ENCODE measurements at places on chromosomes 2 and 18.

DNA sequence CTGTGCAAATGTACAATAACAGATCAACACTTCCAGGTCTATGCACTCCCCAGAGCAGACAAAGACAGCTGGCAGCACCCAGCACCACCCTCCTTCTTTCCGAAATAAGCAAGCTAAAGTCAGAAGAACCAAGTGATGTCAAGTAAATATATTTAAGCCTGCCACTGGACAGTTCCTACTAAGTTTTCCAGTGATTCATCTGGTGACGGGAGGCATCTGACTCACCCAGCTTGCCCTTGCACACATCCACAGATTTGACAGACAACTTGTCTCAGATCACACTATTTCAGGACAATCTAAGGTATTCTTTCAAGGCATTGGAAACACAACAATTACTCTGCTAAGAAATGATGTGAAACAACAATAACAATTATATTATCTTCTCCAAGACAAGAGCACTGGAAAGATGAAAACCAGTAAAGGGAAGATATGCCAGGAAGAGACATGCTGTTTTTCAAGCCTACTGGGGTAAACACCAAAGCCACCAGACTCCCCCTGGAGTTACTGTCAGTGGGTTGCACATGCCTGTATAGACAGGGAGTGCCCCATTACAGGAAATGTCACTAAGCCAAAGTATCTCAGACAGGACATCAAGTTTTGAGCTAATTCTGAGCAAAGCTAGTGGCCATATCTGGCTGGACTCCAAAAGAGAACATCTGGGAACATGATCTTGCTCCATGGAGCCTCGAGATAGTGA, 287.9 kb upstream of the KLHL29 start:
- DNase-seq, result no peak

DNA sequence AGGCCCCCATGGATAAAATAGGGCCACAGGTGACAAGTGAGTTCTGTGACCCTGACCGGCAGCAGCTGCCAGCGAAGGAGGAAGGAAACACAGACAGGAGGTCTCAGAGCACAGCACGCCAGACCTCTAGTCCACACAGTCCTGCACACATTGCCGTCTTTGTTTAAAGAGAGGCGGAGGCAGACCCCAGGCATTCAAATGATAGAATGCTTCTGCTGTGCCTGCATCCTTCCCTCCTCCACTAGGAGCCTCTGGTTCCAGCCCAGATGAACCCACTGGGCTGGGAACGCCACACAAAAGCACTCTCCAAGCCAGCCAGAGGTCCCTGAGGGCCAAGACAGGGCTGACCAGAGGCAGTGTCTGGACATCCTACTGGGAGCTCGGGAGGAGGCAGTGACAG, 118.7 kb downstream of the KLHL29 start:
- no peak for DNase-seq

DNA sequence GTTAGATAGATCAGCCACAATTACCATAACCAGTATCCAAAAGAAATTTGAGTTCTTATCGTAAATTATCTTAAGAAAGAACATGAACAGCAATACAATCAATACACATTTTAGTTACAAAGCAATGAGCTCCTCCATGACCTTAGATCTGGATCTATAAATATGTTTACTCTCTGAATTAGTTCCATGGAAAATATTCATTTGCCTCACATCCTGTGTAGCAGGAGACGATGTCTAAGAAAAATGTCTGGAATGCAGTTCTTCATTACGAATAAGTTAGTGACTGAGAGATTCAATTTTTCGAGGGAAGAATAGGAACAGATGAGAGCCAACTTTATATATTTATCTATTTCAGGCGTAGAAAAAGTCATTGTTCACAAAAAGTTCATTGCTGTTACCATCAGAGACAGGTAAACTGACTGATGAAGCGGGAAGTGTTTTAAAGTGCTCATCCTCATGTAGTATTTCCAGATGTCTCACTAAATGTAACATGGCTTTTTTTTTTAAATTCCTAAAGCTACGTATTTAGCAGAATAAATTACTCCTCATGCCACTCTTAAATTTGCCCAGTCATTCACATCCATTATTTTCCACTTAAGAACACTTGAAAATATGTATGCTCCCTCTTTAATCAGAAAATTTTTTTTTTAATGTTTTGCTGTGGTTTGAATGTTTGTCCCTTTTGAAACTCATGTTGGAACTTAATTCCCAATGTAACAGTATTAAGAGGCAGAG, 106.5 kb upstream of the SCN1A start:
- no peak for DNase-seq

- DNase-seq, result no peak
These were observed 104.2 kb downstream of the CRIM1 start for GRCh38 chr2:36459725-36460137.

DNA sequence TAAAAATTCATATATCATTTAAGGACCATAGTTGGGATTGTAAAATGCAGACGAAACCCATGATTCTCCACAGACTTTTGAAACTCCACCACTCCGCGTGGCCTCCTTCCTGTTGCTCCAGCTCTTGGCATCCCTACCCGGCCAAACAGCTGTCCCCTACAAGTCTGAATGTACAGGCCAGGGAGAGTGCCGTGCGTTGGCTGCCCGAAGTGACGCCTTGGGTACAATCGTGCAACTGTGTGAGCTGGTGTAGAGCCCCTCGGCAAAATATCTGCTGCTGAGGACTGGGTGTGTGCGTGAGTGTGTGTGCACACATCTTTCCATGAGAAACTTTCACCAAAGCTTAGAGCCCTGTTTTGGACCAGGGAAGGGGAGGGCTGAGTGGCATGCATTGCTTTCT, 43.8 kb upstream of the ZNF516 start:
- DNase-seq, result no peak

GRCh38 chr18:70491734-70492348, 203.0 kb downstream of the SOCS6 start:
- DNase-seq, result no peak

DNA sequence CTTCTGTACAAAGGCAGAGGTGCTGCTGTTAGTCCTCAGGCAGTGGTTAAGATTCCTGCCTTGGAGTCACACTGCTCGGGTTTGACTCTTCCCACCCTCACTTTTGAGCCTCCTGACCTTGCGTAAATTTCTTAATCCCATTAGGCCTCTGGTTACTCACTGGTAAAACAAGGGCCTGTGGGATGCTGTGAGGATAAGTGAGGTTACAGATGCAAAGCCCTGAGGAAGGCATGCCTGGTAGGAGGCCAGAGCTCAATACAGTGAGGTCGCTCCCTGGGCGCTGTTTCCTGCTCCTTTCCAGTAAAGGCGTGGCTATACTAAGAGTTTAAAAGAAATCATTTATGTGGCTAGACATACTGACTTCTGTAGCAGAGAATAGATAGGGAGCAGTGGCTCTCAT, 127.5 kb upstream of the TMEM200C start:
- DNase-seq, result no peak

DNA sequence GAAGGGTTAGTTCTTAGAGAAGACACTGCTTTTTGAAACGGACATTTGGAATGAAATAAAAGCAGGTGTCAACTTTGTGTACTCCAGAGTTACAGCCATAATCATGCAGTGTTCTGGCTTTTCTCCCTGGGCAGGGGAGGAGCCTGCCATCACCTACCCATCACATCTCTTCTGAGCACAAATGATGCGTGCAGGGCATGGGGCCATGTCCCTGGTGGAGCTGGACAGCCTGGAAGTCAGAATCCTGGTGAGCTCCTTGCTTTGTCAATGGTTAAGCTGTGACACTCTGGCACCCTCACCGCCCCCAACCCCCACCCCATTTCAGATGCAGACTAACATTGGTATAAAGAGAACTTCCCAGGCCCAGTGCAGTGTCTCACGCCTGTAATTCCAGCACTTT, 53.1 kb downstream of the PDCL3 start:
- DNase-seq, result no peak

GRCh38 chr18:54263904-54264336, 5.4 kb upstream of the POLI start:
- DNase-seq, result no peak

- DNase-seq, result no peak
These were observed 226.1 kb downstream of the DYSF start for GRCh38 chr2:71679491-71679890.

- DNase-seq, result no peak
These were observed 10.8 kb upstream of the TAF4B start for GRCh38 chr18:26215247-26215970.

GRCh38 chr18:808502-808901, 3.5 kb downstream of the YES1 start:
- no peak for DNase-seq

GRCh38 chr2:233460726-233461441, 105.7 kb downstream of the USP40 start:
- no peak for DNase-seq

- no peak for DNase-seq
These were observed 37.0 kb downstream of the FIGN start for GRCh38 chr2:163698857-163699256.

GRCh38 chr2:44093970-44094369, 74.7 kb upstream of the PPM1B start:
- no peak for DNase-seq
